Stimulated activated CD4-positive, alpha-beta T cell treated with anti-CD3 and anti-CD28 coated beads, TNF-alpha, amount 100 ng/mL, for 1 hour (primary cell): ENCODE measurements at places on chromosomes 5 and 9.

GRCh38 chr5:169615561-169615960, 21.5 kb upstream of the DOCK2 start:
- DNase-seq: no peak

DNA sequence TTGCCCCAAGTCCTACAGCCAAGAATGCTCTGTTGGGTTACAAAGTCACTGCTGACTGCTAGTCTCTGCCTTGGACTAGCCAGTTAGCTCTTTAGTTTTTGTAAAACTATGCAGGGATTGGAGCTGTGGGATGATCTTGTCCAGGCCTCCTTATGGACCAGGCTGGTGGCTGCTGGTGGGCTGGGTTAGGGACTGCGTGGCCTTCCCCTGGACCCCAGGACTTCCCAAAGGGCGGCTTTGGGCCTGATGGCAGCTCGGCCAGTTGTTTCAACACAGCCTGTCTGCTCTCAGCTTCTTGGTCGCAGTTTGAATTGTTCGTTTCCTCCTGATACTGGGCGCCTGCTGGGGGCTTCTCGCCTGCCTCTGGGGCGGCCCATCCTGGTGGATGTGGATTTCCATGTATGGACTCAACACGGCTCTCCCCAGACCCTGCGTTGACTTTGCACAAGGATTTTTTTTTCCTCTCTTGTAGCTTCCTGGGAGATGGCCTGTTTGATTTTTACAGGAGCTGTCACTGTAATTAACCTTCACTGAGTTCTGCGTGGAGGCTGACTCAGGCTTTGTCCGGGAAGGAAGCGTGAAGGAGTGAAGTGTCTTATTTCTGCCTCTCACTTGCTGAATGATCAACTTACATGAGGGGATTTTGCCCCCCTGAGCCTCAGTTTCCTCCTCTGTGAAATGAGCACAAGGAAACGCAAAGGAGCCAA, 91.9 kb upstream of the NEURL1B start:
- DNase-seq: no peak

GRCh38 chr9:74960561-74960960, 7.8 kb upstream of the C9orf40 start:
- DNase-seq: no peak

DNA sequence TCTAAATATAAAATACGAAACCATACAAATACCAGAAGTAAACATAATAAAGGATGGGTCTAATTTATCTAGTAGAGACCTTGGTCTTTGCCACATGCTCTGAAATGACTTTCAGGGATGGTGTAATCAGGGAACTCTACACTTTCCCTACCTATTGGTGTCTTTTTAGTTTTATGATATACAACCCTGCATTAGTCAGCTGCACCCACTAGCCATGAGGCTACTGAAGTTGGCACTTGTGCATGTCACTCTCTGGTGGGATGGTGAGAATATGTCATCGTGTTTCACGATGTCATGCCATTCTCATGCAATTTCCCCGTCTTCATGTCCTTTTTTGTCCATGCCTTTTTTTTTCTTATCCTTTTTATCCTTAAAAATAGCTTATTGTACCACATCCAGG, 234.9 kb upstream of the ACTBL2 start:
- no peak for DNase-seq

- DNase-seq: no peak
Observed at GRCh38 chr9:3268223-3268622, 257.6 kb downstream of the RFX3 start.

DNA sequence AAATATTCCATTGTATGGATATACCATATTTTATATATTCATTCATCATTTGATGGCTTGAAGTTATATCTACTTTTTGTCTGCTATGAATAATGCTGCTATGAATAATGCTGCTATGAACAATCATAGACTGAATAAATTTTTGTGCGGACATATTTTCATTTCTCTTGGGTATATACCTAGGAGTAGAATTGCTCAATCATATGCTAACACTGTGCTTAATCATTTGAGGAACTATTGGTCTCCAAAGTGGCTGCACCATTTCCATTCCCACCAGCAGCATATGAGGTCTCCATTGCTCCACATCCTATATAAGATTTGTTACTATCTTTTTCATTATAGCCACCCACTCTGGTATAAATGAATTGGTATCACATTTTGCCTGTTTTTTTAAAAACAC, 18.3 kb upstream of the TEK start:
- DNase-seq: no peak

DNA sequence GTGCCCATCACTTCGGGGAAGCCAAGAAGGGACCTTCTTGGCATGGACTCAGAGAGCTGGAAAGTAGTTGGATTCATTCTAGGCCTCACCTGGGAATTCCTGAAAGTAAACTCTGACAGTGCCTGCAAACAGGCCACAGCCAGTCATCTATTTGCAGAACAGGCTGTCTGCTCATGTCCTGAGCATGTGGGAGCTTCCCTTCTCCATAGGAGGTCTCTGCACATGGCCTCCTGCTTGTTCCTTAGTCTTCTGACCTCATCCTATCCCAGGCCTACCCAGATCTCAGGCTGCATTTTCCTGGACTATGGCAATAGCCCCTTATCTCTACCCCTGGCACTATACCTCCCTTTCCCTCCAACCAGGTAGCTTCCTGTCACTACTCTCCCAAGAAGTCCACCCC, 67.2 kb upstream of the FSTL4 start:
- no peak for DNase-seq

DNA sequence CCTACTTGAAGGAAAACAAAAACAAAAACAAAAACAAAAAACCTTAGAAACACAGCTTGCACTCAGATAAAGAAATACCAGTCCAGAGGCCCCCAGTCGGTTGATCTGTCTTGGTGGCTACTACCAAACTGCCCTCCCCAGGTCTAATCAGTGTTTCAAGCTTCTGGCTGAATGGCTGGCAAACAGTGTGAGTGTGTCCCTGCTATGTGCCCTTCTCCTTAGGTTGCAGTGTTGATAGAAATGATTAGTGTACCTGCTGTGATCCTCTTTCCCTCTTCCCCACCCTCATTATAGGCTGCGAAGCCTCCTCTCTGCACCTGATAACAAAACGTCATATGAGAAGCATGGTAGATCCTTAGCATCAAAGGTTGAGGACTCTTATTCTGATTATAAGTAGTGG, 12.8 kb downstream of the NR4A3 start:
- no peak for DNase-seq

GRCh38 chr9:87872079-87872624, 10.5 kb upstream of the SPATA31E1 start:
- no peak for DNase-seq

DNA sequence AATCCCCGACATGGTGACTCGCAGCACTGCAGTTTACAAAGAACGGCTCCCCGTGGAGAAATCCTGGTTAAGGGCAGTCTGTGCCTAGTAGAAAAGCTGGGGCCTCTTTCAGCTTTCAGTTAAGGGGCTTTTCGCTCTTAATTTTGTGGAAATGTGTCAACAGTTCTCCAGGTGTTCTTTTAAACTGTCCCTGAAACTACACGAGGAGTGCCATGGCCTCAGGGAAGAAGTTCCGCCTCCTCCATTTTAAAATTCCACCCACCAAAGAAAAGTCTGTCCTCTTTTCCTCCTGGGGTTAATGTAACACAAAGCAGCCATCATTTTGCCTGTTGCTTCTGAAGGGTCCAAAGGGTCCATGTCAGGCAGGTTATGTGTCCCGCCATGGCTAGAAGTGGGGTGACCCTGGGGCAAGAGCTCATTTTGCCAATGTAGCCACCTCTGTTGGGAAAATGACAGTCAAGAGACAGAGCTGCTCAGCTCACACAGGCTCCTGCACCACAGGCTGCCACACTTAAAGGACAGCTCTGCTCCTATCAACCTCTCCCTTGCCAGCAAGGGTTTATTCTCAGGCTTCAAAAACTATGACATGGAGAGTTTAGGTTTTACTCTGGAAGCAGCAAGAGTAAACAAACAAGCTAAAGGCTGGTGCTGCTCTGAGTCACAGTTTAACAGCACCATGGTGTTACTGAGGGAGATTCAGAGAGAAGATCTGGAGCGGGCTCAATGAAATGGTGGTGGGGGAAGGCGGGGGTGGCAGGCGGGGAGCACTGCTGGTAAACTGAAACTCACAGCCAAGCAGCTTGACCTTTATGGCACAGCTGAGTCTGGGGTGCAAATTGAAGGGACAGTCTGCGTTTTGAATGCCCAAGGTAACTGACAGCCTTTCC, 3.2 kb downstream of the WHRN start:
- no peak for DNase-seq

- no peak for DNase-seq
Observed at GRCh38 chr9:19464061-19464763, 55.4 kb downstream of the ACER2 start.

GRCh38 chr5:101904736-101905135, 391.3 kb downstream of the SLCO4C1 start:
- no peak for DNase-seq

DNA sequence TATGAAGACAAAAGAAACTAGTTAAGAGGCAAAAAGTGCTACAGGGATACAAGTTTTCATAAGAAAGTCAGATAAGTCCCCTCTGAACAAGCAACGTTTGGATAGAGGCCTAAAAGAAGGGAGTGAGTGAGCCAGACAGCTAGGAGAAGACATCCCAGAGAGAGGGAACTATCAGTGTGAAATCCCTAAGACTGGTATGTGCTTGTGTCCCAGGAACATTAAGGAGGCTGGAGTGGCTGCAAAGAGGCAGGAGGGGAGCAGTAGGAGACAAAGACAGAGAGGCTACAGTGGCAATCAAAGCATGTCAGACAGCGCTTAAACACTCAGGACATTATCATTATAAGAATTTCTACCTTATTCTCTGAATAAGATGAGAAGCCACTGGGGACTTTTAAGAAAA, 139.1 kb upstream of the STK32A start:
- no peak for DNase-seq

- DNase-seq: no peak
Observed at GRCh38 chr5:178831049-178831448, 28.7 kb upstream of the ZNF354B start.

DNA sequence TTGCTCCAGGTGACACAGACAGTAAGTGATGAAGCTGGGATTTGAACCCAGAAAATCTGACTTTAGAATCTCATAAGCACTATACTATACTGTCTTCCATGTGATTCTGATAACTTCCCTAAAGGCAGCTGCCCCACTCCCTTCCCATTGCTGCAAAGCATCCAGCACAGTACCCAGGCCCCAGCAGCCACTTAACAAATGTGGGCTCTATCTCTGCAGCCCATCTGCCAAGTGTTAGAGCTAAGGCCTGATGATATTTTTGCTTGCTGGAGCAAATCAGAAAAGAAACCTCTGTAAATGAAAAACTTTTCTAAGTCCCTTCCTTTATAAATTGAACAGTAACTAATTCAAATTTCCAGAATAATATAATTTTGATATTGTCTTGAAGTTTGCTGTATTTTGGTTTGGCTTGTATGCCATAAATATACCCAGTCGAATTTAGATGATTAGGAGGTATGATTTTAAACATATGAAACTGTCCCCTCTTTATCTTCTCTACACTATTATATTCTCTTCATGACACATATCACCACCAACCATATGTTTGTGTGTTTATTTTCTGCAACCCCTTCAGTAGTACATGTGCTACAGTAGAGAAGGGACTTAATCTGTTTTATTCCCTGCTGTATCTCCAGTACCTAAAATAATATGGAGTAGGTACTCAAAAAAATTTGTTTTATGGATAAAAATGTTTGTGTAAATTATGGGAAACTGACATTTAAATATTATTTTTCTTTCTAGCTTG, 63.8 kb downstream of the SMIM15 start:
- no peak for DNase-seq

GRCh38 chr9:9749591-9749990, 863.2 kb downstream of the PTPRD start:
- DNase-seq: no peak

DNA sequence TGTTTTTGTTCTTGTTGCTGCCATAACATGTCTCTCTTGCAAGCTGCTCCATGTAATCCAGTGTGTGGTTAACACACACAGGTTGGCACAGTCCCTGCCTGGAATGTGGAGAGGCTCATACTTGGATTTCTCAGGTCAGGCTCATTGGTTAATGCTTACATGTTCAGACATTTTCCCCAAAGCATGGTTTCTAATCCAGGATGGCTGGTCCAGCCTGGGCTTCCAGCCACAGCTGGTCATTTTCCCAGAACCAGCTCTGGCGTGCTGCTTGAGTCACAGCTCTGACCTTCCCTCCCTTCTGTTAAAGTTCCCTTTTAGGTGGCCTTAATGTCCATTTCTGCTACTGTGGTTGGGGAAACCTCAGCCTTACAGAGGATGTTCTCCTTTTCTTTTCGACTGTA, 294.3 kb downstream of the TAF11L14 start:
- DNase-seq: no peak

DNA sequence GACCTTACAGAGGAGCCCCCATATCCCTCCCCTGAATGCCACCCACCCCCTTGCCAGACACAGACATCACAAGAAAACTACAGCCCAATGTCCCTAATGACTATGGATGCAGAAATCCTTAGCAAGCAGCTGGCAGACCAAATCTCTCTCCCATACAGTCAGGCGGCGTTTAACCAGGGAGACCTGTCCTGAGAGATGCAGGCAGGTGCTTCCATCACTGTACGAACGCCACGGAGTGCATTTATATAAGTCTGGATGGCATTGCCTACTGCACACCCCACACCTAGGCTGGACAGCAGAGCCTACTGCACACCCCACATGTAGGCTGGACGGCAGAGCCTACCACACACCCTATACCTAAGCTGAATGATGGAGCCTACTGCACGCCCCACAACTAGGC, 34.4 kb upstream of the SARDH start:
- DNase-seq: no peak

GRCh38 chr9:87604886-87605588, 107.4 kb downstream of the DAPK1 start:
- DNase-seq: no peak

- DNase-seq: no peak
Observed at GRCh38 chr5:142807372-142807911, 37.3 kb downstream of the ARHGAP26 start.

- DNase-seq: no peak
Observed at GRCh38 chr9:121288673-121289025, 20.7 kb downstream of the GSN start.

GRCh38 chr9:31445357-31445756, 939.1 kb upstream of the ACO1 start:
- no peak for DNase-seq

- no peak for DNase-seq
Observed at GRCh38 chr5:163730206-163730756, 224.9 kb downstream of the MAT2B start.

- DNase-seq: no peak
Observed at GRCh38 chr5:72436796-72437471, 70.3 kb downstream of the ZNF366 start.

DNA sequence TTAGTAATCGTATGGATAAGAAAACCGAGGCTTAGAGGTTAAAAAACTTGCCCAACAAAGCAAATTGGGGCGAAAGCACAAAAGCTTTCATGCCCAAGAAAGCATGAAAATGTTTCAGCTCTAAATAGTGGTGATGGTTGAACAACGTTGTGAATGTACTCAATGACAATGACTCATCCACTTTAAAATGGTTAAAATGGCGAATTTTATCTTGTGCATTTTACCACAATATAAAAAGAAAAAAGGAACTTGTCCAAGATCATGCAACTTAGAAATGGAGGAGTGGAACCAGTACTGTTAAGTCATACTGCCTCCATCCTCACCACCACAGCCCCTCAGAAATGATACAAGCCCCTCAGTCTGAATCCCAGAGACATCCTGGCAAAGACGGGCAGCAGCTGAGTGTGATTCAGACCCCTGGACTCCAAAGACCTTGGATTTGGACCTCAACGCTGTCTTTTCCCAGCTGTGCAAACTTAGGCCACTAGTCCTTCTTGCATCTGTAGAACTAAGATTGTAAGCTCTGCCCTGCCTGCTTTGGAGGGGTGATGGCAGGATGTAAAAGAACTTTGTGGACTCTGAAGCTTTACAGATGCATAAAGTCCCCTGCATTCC, 158.4 kb downstream of the GABBR2 start:
- DNase-seq: no peak

GRCh38 chr5:163612358-163613149, 107.1 kb downstream of the MAT2B start:
- DNase-seq: no peak
